Kidney (tissue), 22 donors: ENCODE measurements at places on chromosomes 1 and 21. TPM values are rescaled to one million over a fixed set of nuclear protein-coding genes. Genes with fewer than 3 reads are reported as not detected.

DNA sequence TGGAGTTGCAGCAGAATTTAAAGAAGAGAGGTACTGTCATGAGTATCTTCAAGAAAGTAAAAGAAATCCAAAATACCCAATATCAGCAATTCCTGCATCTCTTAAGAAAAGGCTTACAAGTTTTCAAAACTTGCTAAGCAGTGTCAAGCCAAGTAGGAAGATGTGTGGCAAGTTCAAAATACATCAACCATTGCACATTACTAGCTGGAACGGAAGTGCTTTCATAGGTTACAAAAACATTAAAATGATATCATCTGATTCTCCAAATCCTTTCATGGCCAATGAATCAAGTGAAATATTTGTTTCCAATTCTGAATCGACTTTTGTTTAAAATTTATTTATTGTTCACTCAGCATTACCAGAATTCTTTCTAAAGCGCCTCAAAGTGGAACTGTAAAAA, 5.7 kb upstream of the ABCA4 start:
- no peak for DNase-seq

- DNase-seq = no peak
These were observed 1.8 kb downstream of the MYCL start for GRCh38 chr1:39899611-39900538.

DNA sequence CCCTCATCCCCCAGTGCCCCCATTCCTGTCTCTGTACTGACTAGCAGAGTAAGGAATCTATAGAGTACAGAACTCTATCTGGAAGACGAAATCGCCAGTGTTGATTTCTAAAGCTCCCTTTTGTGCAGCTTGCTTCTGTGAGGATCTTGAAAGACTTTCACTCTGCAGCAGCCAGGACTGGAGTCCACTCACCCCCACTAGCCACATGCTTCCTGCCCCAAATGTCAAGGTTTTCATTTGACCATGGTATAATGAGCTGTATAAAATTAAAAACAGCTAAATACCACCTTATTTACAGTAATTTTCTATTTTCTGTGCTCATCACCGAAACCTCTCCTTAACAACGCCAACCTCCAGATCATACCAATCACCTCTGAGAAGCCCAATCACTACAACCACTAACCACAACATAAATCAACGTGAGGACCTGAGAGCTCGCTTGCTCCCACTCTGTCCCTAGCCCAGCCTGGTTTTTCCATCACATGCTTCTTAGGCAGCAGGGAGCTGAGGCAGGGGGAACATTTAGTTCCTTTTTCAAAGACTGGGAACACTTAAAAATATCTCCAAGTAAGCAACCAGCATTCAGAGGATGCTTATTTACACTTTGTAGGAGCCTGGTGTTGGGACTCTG, 56.1 kb upstream of the IRF2BP2 start:
- no peak for DNase-seq

- DNase-seq = no peak
These were observed 948 bp downstream of the SEMA4A start for GRCh38 chr1:156154317-156154749.

- no peak for DNase-seq
These were observed 161.5 kb downstream of the TOMM20 start for GRCh38 chr1:234967121-234967520.

GRCh38 chr1:102435483-102435882, 438.8 kb upstream of the OLFM3 start:
- no peak for DNase-seq

GRCh38 chr1:184605941-184606340, 148.7 kb downstream of the EDEM3 start:
- DNase-seq = no peak

DNA sequence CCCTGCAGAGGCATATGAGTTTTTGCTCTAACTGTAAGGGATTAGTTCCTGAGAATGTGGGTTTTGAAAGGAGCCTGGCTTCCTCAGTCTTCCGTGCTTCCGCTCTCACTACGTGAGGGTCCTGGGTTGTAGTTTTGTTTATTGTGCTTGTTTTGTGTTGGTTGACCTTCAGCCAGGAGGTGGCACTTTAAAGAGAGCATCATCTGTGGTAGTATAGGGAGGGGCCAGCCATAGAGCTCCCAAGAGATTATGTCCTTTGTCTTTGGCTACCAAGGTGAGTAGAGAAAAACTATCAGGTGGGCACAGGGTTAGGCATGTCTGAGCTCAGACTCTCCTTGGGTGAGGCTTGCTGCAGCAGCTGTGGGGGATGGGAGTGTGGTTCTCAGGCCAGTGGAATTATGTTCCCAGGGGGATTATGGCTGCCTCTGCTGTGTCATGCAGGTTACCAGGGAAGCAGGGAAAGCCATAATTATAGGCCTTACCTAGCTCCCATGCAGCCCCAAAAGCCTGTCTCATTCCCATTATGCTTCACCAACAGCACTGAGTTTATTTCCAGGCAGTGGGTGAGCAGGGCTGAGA, 23.5 kb downstream of the CYP4B1 start:
- DNase-seq = no peak

DNA sequence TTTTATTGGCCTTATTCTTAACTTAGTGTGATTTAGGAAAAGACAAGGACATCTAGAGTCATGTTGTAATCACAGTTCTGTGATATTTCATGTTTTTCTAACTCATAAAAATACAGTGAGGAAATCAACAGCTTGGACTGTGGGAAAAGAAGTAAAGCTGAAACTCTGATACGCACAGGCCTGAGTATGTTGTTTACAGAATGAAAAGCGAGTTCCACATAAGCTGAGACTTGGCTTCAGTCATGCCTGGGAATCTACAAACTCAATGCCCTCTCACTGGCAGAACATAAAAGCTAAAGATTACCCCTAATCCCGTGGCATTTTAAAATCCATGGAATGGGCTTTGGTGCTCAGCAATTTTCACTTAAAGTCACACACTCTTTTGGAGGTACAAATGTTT, 23.6 kb upstream of the ATP5PO start:
- DNase-seq = peak; percentile 53

DNA sequence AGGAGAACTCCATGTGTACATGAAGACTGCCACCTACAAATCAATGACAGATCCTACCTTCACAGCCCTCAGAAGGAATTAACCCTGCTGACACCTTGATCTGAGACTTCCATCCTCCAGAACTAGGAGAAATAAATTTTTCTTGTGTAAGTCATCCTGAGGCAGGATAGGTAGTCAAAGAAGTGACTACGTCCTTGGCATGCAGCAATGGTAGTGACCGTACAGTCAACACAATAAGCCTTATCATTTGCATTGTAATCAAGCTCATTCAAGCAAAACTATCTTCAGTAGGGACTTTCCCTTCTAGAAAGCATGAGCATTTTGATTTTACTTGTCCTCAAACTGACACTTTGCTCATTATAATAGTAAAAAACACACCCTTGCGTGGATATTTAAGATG, 64.0 kb upstream of the KCNK1 start:
- no peak for DNase-seq

DNA sequence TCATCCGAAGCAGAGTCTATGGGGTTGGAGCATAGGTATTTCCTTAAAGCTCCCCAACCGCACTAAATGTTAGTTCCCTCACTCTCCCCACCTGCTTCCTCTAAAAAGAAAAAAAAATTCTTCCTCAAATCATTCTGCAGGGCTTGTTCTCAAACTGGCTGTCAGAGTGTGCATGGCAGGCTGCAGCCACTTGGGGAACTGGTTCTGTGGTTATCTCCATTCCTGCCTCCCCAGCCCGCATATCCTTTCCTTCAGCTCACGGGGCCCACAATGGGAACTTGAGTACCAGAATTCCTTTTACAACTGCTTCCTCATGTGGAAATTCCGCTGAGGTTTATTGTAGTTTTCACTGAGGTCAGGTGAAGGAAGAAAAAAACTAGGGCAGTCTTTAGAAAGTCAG, 159.2 kb downstream of the PIGK start:
- no peak for DNase-seq

- no peak for DNase-seq
These were observed 10.1 kb upstream of the NTPCR start for GRCh38 chr1:232940262-232940661.

GRCh38 chr1:30194741-30195423, 528.5 kb downstream of the MATN1 start:
- no peak for DNase-seq

DNA sequence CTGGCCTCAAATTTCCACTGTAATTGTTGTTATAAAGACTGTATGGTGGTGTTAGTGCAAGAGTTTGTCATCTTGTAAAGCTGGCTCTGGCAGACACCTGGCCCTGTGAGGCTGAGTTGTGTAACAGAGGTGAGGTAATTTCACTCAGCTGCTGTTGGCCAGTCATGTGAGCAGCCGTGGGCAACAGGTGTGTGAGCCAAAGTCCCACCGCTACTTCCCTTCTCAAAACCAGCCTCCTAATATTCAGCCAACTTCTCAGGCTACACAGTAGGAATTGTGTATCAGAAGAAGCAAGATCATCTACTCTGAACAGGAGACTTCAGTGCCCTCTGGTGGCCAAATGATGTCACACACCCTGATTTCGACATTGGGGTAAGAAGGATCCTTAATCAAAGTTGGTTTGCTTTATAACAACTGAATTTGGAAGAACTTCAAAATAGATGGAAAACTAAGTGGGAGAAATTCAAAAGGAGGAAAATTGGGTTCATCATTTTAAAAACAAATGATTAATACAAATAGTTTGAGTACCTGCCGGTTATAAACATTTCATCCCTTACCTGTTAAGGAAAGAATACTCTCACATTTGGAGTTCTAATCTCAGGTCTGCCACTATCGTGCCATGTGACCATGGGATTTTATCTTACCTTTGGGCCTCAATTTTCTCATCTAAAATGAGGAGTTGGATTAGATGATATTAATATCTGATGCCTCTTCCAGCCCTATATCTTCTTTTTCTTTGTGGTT, 2.6 kb upstream of the CREG1 start:
- peak; percentile 83 for DNase-seq

- DNase-seq = peak; percentile 84
These were observed 10.6 kb downstream of the AVPR1B start for GRCh38 chr1:206106328-206107167.

GRCh38 chr1:1109743-1110142, 6.1 kb downstream of the C1orf159 start:
- DNase-seq = peak; percentile 33

GRCh38 chr1:19892628-19893168, 10.5 kb downstream of the OTUD3 start:
- no peak for DNase-seq

- peak; percentile 80 for DNase-seq
These were observed at the start of gene PRKAA2 for GRCh38 chr1:56644919-56645676. TSS of gene PRKAA2 (plus strand) at chr1:56645314. CDS start at chr1:56645388, 74 bp downstream.

- DNase-seq = no peak
These were observed 23.5 kb downstream of the PSEN2 start for GRCh38 chr1:226893936-226894335.

- DNase-seq = peak; percentile 49
These were observed 104.8 kb upstream of the GRIK1 start for GRCh38 chr21:30044447-30045064.

GRCh38 chr1:15667362-15667761, 16.8 kb upstream of the PLEKHM2 start:
- DNase-seq = no peak

- no peak for DNase-seq
These were observed 33.3 kb downstream of the SIM2 start for GRCh38 chr21:36732217-36732616.

DNA sequence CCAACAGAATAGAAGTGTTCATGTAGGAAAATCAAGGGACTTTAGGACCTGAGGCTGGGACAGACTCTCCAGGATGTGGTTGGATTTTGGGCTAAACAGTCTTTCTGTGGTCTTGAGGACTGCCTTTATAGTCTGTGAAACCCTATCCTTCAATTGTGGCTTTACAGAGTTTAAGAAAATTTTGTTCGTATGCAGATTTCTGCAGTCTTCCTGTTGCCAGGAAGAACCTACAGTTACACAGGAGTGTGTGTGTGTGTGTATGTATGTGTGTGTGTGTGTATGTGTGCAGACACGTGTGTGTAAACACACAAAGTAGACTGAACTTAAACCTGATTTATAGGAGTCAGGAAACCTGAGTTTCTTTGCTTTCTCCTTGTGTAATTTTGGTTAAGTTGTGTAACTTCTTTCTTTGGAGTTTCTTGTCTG, 22.8 kb downstream of the NEK7 start:
- peak; percentile 54 for DNase-seq

DNA sequence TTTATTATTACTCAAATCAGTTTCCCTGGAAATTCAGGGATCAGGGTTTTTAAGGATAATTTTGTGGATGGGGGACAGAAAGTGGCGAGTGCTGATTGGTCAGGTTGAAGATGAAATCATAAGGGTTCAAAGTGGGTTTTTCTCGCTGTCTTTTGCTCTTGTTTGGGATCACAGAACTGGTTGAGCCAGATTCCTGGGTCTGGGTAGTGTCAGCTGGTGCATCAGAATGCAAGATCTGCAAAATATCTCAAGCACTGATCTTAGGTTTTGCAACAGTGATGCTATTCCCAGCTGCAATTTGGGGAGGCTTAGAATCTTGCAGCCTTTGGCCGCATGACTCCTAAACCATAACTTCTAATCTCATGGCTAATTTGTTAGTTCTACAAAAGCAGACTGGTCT, 9.3 kb downstream of the CHI3L2 start:
- DNase-seq = no peak

DNA sequence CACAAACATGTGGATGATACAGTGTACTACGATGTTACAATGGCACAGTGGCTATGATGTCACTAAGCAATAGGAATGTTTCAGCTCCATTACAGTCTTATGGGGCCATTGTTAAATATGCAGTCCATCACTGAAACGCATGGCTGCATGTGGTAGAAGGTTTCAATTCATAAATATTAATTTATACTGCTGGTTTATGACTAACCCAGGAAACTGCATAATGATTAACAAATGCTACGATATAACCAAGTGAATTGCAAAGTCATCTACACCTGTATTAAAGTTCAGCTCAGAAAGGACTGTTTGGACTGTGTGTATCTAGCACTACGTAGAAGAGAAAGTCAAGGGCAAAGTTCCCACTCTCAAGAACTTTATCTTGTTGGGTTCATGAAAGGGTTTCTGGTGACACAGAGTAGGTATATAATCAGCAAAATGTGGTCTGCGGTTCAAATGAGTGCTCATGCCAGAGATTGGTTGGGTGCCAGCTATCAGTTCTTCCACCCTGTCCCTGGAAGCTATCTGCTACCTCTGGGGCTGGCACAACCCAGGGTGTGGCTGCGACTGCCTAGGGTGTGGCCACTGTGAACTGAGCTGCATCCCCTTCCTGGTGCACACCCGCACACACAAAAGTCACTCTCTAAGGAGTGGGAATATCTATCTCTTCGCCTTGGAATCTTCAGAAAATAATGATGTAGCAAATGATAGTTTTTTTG, 14.8 kb downstream of the MGST3 start:
- DNase-seq = no peak

The C4BPB gene
- total RNA-seq = 1.3 TPM

The NTRK1 gene
- 1.0 TPM for total RNA-seq

The ELF3 gene
- total RNA-seq = 400 TPM

The CELA2A gene
- total RNA-seq = not detected

The GPR89A gene
- total RNA-seq = 18.2 TPM

The TBX15 gene
- total RNA-seq = 0.82 TPM

The DNASE2B gene
- not detected for total RNA-seq

The MFSD2A gene
- 10.5 TPM for total RNA-seq

The FAM163A gene
- total RNA-seq = not detected

The ZBTB18 gene
- 19.8 TPM for total RNA-seq

The ARHGEF16 gene
- 39.3 TPM for total RNA-seq

The COL11A1 gene
- total RNA-seq = 0.35 TPM

The GJB4 gene
- 0.50 TPM for total RNA-seq

The KCNJ10 gene
- total RNA-seq = 4.9 TPM
